ENCODE measurements at places on chromosomes 2 and 18. TPM values are rescaled to one million over a fixed set of nuclear protein-coding genes. Genes with fewer than 3 reads are reported as not detected.

The BBS5 gene
- total RNA-seq = 4.8 TPM

The IL1A gene
- total RNA-seq = 0.09 TPM

The SDC1 gene
- total RNA-seq = 208 TPM

The PFN4 gene
- total RNA-seq = 1.6 TPM

The LPIN1 gene
- total RNA-seq = 8.7 TPM
